ENCODE measurements at places on chromosomes 1 and 21.

DNA sequence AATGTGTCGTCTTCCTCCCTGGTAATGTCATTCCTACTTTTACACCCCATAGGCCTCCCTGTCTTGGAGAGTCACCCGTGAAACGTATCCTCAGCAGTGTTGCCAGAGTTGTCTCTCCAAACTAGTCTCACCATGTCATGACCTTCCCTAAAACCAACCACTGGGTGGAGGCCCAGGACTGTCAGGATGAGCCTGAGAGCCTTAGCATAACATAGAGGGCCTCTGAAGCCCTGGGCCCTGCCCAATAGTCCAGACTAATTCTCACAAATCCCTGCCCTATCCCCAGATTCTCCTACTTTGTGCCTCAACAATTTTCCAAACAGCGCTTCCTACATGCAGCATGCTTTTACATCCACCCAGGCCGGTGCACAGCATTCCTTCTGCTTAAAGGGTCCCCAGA is 29.3 kb upstream of the HSD3B1 start:
- no peak for DNase-seq

GRCh38 chr1:46484783-46485490 is 4.7 kb upstream of the DMBX1 start:
- DNase-seq: no peak

GRCh38 chr1:66258404-66259105 is 275.4 kb upstream of the SGIP1 start:
- DNase-seq: no peak

DNA sequence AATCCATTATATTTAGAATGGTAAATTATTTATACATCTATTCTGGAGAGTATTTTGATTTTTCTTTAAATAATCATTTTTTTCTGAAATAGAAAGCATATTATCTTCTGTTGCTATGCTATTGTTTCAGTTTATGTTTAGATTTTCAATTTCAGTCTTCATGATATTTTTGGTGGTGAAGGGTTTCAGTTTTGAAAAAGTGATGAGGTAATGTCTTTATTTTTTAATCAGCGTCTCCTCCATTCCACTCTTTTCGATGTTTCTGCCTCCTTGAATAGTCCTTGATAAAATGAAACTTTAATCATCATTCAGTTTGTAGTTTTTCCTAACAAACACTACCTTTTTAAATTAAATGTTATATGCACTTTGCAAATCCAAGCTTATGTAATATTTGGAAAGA is 428.6 kb downstream of the PTPRC start:
- DNase-seq: no peak

- DNase-seq: peak; percentile 64
Measured at GRCh38 chr1:167661527-167662426, 31.7 kb downstream of the RCSD1 start.

DNA sequence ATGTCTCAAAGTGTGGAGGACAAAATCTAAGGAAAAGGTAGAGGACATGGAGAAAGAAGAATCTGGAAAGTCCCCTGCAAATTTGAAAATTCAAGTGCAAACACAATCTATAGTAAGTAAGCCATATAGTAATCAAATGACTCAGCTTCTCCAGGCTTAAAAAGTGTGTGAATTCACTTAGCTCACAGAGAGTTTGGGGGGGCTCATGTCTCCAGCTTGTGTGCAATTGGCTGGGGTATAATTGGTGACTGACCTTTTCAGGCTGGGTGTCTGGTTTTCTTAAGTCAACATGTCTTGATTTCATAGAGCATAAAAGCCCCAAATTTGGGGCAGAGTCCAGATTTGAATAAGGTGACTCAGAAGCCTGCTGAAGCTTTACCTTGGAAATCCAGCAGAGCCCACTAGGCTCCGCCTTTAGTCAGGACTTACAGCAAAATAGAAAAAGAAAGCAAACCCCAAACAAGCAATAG is 8.6 kb downstream of the CLDN14 start:
- peak; percentile 11 for DNase-seq

GRCh38 chr1:178271471-178271870 is 177.6 kb downstream of the RASAL2 start:
- DNase-seq: no peak

GRCh38 chr1:93851327-93851712 is 27.7 kb downstream of the DNTTIP2 start:
- peak; percentile 30 for DNase-seq

DNA sequence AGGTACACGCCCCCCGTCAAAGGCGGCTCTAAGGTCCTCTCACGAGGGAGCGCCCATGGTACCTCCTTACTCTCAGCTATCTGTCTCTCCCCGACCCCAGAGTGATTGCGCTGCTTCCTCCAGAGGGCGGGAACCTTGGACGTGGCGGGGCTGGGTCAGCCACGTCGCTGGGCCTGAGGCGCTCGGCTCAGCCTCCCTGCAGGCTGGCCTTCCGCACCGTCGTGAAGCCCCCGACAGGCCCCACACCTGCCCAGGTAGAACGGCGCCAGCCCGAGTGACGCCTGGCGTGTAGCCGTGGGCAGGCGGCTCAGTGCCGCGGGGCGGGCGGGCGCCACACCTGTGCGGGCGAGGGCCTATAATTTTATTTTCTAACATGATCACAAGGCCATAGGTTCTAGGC is 122.2 kb upstream of the BEND5 start:
- DNase-seq: no peak

DNA sequence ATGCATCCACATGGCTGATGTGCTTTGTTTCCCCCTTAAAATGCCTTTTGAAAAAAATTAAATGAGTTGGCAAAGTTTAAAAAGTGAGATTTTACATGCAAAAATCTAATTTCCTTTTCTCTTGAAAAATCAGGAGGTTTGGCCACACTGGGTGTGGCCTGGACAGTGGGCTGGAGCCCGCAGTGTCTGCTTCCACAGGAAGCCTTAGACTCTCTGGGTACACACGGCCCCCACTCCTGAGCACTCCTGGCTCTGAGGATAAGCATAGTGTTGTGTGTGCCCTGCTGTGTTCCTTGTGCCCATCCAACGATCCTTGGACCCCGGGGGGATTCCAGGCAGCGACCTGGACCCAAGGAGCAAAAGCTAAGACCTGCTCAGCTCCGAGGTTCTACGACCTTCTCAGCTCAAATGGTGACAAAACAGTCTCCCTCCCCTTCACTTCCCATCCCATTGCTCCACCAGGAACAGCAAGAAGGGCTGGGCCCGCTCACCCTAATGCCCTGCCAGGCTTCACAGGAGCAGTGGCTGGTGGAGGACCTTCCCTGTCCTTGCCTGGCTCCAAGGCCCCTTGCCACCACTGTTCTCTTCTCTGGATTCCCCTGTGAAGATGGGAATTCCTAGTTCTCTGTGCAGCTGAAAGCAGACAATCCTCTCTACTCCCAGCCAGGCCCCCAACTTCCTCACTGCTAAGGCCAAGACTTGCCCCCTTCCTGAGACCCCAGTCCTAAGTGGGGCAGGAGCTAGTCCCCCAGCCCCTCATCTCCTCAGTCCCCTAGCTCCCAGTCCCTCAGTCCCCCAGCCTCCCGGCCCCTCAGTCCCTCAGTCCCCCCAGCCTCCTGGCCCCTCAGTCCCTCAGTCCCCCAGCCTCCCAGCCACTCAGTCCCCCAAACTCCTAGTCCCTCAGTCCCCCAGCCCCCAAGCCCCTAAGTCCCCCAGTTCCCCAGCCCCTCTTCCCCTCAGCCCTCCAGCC is 395.8 kb downstream of the PTPRU start:
- no peak for DNase-seq

GRCh38 chr1:9721606-9722377 is 70.3 kb downstream of the PIK3CD start:
- no peak for DNase-seq

- no peak for DNase-seq
Measured at GRCh38 chr1:25205786-25206185, 26.5 kb downstream of the SYF2 start.

GRCh38 chr1:83882906-83883305 is 116.0 kb downstream of the TTLL7 start:
- DNase-seq: no peak

GRCh38 chr1:36303650-36304360 is 2.4 kb upstream of the SH3D21 start:
- DNase-seq: no peak

DNA sequence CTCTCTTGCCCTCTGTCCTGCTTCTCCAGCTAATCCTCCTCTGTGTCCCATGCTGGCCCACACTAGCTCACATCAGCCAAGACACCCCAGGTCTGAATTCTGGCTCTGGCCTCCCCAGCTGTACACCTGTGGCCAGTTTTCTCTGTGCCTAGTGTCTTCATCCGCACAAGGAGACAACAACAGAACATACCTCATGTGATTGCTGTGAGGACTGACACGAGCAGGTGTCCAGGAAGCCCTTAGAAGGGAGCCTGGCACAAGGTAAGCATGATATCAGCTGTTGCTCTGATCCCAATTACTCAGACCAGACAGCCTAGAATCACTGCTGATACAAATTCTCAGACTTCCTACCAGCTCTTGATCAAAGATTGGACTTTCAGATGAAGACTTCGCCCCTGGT is 71.2 kb upstream of the GJB5 start:
- DNase-seq: no peak

- DNase-seq: no peak
Measured at GRCh38 chr1:21579791-21580190, 70.6 kb downstream of the ALPL start.

- no peak for DNase-seq
Measured at GRCh38 chr1:156591181-156591431, 470 bp upstream of the NAXE start.

DNA sequence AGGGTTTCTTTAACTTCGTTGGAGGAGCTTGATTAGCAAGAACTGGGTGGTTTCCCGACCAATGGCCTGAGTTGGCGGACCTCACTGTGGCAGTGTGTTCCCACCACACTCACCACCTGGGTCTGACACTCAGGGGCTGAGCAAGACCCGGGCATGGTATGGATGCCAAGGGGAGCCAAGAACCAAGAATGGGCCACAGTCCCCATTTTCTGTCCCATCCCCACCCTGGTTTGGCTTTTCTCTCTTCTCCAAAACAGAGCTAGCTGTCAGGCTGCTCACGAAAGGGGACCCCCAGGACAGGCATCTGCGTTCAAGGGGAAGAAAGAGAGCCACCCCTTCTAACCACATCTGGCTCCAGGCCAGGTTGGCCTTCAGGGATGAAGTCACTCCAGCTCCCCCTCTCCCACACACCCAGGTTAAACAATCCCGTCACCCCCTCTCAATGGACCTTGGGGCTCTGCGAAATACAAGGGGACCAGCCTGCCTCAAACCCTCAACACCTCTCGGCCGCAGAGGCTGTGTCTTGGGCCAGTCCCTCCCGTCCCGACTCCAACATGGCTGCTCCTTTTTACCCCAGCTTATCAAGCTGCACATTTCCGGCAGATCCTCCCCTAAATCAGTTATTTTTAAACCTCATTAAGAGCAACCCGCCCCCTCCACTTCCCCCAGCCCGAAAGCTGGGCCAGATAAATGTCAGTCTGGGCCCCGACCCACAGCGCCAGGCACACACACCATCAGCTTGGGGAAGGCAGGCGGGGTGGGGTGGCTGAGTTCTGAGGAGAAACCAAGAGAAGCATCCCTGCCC is 3.4 kb downstream of the TAGLN2 start:
- no peak for DNase-seq

DNA sequence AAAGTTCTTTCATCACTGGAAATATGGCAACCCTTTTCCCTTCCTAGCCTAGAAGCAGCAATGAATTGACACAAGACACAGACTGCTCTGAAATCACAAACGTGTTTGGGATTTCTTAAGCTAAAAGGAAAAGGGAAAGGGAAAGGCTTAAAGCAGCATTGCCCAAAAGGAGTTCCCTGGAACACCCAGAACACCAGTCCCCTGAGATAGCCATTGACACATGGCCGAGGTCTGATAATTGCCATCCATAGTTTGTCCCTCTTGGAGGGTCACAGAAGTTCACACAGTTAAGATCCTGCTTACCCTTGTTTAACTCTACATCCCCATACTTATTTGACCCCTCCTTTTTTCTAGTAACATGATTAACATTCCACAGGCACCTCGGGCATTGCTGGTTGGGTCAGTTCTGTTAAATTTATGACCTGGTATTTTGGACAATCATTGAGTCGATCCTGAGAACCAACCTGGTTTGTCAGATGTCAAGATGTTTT is 72.9 kb downstream of the ZNF281 start:
- DNase-seq: peak; percentile 29

DNA sequence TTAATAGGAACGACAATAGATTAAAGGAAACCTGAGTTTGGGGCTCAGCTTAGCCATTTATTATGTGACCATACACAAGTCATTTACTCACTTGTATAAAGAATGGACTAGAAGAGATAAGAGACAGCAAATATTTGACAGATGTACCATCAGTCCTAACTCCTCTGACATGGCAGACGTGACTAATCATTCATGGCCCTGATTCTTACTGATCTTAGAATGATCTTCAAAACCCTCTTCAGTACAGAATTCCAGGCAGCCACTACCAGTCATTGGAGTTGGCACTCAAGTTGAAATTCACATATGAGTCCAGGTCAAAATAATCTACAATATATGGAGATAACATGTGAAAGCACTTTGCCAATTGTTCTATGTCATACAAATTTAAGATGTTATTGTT is 21.0 kb upstream of the POU2F1 start:
- no peak for DNase-seq

DNA sequence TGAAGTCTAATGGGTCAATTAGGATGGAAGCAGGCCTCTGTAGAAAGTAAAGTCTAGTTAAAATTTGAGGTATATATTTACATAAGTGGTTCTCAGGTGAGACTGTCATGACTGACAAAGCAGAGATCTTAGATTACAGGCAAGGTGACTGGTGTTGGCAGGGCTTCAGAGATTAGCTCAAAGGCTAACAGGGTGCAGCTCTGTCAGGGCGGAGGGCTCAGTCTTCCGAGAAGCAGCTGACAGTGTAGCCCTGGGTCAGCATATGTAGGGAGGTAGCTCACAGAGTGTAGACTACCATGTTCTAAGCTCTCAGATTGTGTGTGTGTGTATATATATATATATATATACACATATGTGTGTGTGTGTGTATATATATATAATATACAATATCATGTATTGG is 54.7 kb downstream of the RBM11 start:
- no peak for DNase-seq

DNA sequence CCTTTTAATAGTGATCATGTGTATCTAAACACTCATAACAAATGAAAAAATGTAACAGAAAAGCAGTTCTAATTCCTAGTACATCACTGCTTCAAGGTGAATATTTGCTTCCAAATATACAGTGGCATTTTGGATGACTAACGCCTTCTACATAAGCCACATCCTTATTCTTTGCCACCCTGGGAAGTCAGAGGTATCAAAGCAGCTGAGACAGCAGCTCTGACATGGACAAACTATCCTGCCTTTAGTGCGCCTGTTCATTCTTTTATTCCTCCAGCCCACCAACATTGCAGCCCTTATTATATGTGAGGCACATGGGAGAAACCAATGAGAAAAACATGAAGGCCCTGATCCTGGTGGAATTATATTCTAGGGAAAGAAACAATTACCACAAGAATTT is 183.0 kb downstream of the APP start:
- no peak for DNase-seq

GRCh38 chr1:114232691-114233090 is 79.0 kb upstream of the SYT6 start:
- no peak for DNase-seq

GRCh38 chr1:50427818-50428779 is 4.9 kb upstream of the DMRTA2 start:
- DNase-seq: no peak

DNA sequence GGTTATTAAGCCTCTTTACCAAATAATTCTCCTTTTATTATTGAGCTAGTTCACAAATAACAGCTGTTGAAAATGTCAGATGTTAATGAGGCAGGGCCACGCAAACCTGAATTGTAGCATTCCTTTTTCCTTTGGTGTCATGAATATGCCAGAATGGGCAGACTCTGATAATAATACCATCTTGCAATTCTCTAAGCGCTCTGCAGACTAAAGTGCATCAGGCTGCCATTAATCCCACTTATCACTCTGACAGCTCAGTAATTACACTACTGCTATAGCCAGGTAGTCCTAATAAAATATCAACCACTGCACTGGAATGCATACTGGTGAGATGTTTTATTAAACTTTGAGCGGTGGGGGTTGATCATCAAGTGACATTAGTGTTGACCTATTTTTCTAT is 177.7 kb downstream of the DPYD start:
- DNase-seq: peak; percentile 46

All from PC-9 (cell line).